ENCODE measurements at places on chromosomes 3 and 15. TPM values are rescaled to one million over a fixed set of nuclear protein-coding genes. Genes with fewer than 3 reads are reported as not detected.

DNA sequence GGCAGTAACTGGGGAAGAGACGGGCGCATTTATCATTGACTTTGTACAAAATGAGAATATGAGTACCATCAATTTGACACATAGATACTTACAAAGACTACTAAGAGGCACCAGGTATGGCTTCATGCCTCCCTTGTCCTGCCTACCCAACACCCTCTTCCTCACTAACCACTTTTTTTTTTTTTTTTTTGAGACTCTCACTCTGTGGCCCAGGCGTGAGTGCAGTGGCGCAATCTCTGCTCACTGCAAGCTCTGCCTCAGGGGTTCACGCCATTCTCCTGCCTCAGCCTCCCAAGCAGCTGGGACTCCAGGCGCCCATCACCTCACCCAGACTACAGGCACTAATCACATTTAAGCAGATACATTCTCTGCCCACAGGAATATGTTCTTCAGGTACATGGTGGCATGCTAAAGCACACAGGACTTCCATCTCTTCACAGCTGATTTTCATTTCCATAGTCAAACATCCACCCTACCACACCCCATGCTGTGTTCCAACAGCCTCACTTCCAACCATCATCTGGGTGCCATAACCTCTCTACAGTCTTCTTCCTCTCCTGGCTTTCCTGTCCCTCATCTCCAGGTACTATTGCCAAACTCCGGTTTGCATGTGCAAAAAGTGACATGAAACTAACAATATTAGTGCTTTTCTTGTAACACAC lies 41.7 kb downstream of the RAB27A start:
- DNase-seq, result no peak
- no peak overlapping the region for H3K27ac ChIP-seq
- no peaks in the 10 kb centered on the region for H3K4me1 ChIP-seq
- no peak overlapping the region for H3K4me3 ChIP-seq
- no peaks in the 10 kb centered on the region for H3K27me3 ChIP-seq
- H3K36me3 ChIP-seq, result no peaks in the 10 kb centered on the region

The DCUN1D1 gene
- total RNA-seq, result 53.8 TPM

DNA sequence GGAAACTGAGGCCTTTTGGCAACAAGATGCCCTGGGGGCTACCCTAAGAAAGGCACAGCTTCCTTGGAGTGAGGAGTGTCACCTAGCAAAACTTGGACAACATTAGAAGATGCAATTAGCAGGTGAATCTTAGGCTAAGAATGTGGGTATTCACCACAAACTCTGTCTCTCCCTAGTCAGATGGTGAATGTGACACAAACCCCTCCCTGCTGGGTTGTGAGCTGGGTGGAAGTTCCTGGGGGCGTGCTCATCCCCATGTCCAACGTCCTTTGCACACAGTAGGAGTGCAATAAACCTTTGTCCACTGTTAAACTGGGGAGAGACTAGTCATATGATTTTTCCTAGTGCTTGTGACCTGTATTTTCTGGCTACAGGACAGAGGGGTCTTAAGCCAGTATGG lies 67.1 kb upstream of the SH3GL3 start:
- peaks cover 10% of the 10 kb centered on the region for H3K4me1 ChIP-seq
- DNase-seq, result no peak
- no peak overlapping the region for H3K27ac ChIP-seq
- H3K4me3 ChIP-seq, result no peak overlapping the region

The MANF gene
- total RNA-seq, result 99.7 TPM

DNA sequence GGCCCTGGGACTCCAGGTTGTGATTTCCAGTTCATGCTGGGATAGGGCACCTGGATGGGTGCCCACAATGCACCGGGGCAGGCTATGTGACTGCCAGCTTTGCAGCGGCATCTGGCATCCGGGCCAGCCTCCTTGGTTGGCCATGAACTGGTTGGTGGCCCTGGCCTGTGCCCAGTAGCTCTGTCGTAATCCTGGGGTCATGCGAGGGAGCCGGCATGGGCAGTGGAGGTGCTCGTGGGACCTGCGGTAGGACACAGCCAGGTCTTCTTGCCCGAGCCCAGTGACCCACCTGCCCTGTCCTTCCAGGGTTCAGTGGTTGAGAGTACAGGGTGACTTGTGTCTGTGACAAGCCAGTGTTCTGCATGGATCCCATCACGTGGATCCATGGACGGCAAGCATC lies 237.9 kb downstream of the SNRPN start:
- H3K36me3 ChIP-seq, result no peaks in the 10 kb centered on the region
- DNase-seq, result no peak
- H3K4me1 ChIP-seq, result no peaks in the 10 kb centered on the region
- no peaks in the 10 kb centered on the region for H3K27me3 ChIP-seq
- H3K27ac ChIP-seq, result no peak overlapping the region
- no peak overlapping the region for H3K4me3 ChIP-seq

GRCh38 chr3:140602781-140603180 lies 75.1 kb upstream of the TRIM42 start:
- no peak overlapping the region for H3K27ac ChIP-seq
- no peaks in the 10 kb centered on the region for H3K36me3 ChIP-seq
- DNase-seq, result no peak
- H3K4me1 ChIP-seq, result no peaks in the 10 kb centered on the region
- H3K27me3 ChIP-seq, result no peaks in the 10 kb centered on the region
- no peak overlapping the region for H3K4me3 ChIP-seq

DNA sequence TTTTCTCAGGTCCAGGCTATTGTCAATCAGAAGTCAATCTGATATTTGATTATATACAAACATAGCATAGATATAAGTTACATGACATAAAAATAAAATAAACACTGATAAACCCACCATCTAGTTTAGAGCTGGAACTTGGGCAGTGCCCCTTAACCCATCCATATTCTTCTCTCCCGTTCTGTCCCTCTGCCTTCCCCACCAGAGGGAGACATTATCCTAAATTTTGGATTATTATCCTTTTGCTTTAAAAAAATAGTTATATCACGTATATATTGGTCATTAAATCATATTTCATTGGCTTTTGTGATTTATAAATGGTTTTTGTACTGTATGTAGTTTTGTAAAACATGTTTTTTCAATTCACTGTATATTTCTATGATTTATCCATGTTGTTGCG lies 107.9 kb downstream of the GMPS start:
- no peaks in the 10 kb centered on the region for H3K36me3 ChIP-seq
- H3K27me3 ChIP-seq, result no peaks in the 10 kb centered on the region
- no peak overlapping the region for H3K27ac ChIP-seq
- no peak overlapping the region for H3K4me3 ChIP-seq
- peaks cover 12% of the 10 kb centered on the region for H3K4me1 ChIP-seq
- no peak for DNase-seq

- H3K27ac ChIP-seq, result no peak overlapping the region
- no peak for DNase-seq
- H3K4me1 ChIP-seq, result no peaks in the 10 kb centered on the region
- H3K4me3 ChIP-seq, result no peak overlapping the region
- no peaks in the 10 kb centered on the region for H3K27me3 ChIP-seq
Measured at GRCh38 chr3:173465112-173465511, 67.6 kb downstream of the NLGN1 start.

The UBE3A gene
- total RNA-seq, result 138 TPM

GRCh38 chr3:184352897-184353545 lies 8.4 kb downstream of the CLCN2 start:
- H3K27me3 ChIP-seq, result no peaks in the 10 kb centered on the region
- no peak overlapping the region for H3K4me3 ChIP-seq
- H3K36me3 ChIP-seq, result peaks cover 8% of the 10 kb centered on the region
- H3K4me1 ChIP-seq, result peaks cover 9% of the 10 kb centered on the region
- DNase-seq, result no peak
- H3K27ac ChIP-seq, result no peak overlapping the region

- no peak overlapping the region for H3K4me3 ChIP-seq
- no peak overlapping the region for H3K27ac ChIP-seq
- H3K27me3 ChIP-seq, result no peaks in the 10 kb centered on the region
- H3K4me1 ChIP-seq, result no peaks in the 10 kb centered on the region
Measured at GRCh38 chr3:187281191-187281714, 10.3 kb downstream of the MASP1 start.

Measured in mesothelial cell of epicardium (in vitro differentiated cells).